ENCODE measurements at places on chromosomes 2 and 18.

- DNase-seq, result no peak
Observed at GRCh38 chr2:27756544-27757498, 14.7 kb upstream of the MRPL33 start.

- no peak for DNase-seq
Observed at GRCh38 chr2:132697556-132698205, 27.7 kb upstream of the LYPD1 start.

DNA sequence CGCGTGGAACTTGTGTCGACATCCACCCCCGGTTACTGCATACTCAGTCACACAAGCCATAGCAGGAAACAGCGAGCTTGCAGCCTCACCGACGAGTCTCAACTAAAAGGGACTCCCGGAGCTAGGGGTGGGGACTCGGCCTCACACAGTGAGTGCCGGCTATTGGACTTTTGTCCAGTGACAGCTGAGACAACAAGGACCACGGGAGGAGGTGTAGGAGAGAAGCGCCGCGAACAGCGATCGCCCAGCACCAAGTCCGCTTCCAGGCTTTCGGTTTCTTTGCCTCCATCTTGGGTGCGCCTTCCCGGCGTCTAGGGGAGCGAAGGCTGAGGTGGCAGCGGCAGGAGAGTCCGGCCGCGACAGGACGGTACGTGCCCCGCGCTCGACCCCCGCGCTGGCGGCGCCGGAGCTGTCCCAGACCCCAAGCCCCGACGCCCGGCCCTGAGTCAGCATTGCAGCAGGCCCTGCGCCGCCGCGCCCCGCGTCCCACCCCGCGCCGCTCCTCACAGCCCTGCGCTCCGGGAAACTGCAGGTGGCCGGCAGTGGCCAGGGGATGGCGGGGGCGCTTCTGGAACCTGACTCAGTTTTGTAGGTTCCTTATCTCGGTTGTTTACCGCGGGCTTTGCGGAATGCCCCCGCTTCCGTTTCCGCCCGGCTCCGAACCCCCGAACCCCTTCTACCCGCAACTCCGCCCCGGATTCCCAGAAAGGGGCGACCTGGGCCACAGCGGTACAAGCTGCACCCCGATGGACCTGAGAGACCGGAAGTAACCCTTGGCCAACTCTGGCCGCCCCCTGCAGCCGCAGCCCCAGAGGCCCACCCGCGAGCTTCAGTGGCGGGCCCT, at the start of gene CFLAR:
CFLAR (plus strand) TSS at position 50 of the 844 bp plus-strand sequence. CDS start 13,702 bp downstream, outside the sequence.
- peak; percentile 62 for DNase-seq

DNA sequence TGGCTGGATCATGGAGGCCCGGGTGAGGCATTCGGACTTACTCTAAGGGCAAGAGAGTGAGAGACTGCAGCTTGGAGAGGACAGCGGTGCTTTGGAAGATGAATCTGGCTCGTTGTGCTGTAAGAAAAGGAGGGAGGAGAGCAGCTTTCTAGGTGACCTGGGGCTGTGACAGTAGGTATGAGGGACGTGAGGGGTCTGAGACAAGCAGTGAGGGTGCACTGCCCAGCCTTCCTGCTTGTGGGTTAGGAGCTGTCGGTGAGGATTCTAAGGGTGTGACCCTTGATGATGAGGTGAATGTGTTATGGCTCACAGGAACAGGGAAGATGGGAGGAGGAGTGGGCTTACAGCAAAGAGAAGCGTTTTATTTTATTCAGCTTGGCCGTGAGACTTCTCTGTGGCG, 27.1 kb upstream of the RHOB start:
- DNase-seq, result no peak

GRCh38 chr18:7626922-7627440, 59.9 kb downstream of the PTPRM start:
- no peak for DNase-seq
